RWPE2 (cell line): ENCODE measurements at places on chromosomes 13 and 19.

- no peak overlapping the region for H3K27ac ChIP-seq
- H3K4me3 ChIP-seq, result no peak overlapping the region
- no peaks in the 10 kb centered on the region for H3K36me3 ChIP-seq
These were observed 16.6 kb downstream of the ZNF536 start for GRCh38 chr19:30388819-30389218.

- no peak overlapping the region for H3K4me3 ChIP-seq
- no peaks in the 10 kb centered on the region for H3K36me3 ChIP-seq
- no peaks in the 10 kb centered on the region for H3K4me1 ChIP-seq
- H3K27ac ChIP-seq, result no peak overlapping the region
- no peak for DNase-seq
- H3K27me3 ChIP-seq, result no peaks in the 10 kb centered on the region
These were observed 57.3 kb downstream of the MBD3L2B start for GRCh38 chr19:6963937-6964336.

DNA sequence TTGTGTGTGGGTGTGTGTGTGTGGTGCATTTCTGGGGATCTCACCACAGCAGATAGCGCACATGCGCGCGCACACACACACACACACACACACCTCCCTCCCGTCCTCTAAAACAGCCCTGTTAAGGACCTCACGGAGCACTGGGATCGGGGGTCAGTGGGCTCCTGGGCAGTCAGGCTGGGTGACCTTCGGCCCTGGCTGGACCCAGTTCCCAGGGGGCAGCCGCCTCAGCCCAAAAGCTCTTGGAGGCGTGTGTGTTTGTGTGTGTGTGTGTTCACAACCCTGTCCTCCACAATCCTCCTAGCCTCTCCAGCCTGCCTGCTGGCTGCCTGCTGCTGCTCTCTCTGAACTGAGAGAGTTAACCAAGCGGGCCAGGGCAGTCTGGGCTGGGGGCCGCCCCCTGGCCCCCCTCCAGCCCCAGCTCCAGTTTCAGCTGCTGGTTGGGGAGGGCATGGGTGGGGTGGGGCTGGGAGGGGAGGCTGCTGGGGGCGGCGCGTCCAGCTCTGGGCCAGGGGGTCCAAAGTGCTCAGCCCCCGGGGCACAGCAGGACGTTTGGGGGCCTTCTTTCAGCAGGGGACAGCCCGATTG lies at the start of gene FXYD1:
Gene FXYD1 (plus strand): TSS at position 520 of the 588 bp plus-strand sequence. CDS start 1,256 bp downstream, outside the sequence.
- peaks cover 17% of the 10 kb centered on the region for H3K27me3 ChIP-seq
- peaks cover 4% of the 10 kb centered on the region for H3K4me1 ChIP-seq
- H3K4me3 ChIP-seq, result no peak within 1 kb of the TSS
- H3K27ac ChIP-seq, result no peak within 1 kb of the TSS

DNA sequence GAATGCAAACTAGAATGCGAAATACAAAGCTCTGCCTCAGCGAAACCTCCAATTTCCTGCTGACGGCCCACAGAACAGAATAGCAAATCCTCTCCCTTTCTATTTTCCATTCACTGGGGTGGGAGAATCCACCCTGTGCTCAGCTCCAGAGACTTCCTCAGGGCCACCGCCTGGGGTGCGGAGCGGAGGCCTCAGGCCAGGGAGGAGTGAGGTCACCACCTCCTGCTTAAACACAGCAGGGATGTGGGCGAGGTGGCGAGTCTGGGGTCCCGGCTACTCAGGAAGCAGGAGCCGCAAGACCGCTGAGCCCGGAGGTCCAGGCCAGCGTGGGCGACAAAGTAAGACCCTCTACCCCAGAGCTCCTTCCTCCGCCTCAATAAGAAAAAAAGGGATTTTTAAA lies 666 bp upstream of the ZNF320 start:
- H3K4me3 ChIP-seq, result no peak overlapping the region
- H3K4me1 ChIP-seq, result no peaks in the 10 kb centered on the region
- DNase-seq, result no peak
- peaks cover 8% of the 10 kb centered on the region for H3K36me3 ChIP-seq
- H3K27me3 ChIP-seq, result no peaks in the 10 kb centered on the region

DNA sequence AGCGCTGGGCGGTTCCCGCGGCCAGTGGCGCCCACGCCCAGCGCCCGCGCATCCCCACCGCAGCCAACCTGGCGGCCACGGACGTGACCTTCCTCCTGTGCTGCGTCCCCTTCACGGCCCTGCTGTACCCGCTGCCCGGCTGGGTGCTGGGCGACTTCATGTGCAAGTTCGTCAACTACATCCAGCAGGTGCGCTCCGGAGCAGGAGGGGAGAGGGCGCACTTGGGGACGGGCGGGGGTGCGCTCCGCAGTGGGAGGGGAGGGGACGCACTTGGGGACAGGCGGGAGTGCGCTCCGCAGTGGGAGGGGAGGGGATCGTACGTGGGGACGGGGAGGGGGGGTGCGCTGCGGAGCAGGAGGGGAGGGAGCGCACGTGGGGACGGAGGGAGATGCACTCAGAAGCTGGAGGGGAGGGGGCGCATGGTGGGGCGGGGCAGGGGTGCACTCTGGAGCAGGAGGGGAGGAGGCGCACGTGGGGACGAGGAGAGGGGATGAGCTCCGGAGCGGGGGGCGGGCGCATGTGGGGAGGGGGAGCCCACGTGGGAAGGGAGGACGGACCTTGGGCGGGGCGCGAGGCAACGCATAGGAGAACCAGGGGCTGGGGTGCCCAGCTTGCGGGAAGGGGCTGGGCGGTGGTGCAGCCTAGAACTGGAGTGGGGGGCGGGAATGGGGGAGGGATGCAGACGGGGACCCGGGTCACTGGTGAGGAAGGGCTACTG lies 1.5 kb downstream of the KISS1R start:
- H3K27ac ChIP-seq, result no peak overlapping the region
- peak; percentile 61 for DNase-seq
- no peaks in the 10 kb centered on the region for H3K4me1 ChIP-seq
- H3K27me3 ChIP-seq, result peaks cover 40% of the 10 kb centered on the region
- H3K4me3 ChIP-seq, result no peak overlapping the region
- no peaks in the 10 kb centered on the region for H3K36me3 ChIP-seq
